ENCODE measurements at places on chromosomes 3 and 15. TPM values are rescaled to one million over a fixed set of nuclear protein-coding genes. Genes with fewer than 3 reads are reported as not detected.

Gene NME9
- 0.53 TPM for total RNA-seq

Gene SLC51B
- not detected for total RNA-seq

Gene PPP1R14D
- total RNA-seq = not detected

Gene SLC12A1
- total RNA-seq = not detected

Gene GRM2
- total RNA-seq = 0.48 TPM

Gene ANKUB1
- total RNA-seq = not detected

Gene RPL32
- total RNA-seq = 2,931 TPM

DNA sequence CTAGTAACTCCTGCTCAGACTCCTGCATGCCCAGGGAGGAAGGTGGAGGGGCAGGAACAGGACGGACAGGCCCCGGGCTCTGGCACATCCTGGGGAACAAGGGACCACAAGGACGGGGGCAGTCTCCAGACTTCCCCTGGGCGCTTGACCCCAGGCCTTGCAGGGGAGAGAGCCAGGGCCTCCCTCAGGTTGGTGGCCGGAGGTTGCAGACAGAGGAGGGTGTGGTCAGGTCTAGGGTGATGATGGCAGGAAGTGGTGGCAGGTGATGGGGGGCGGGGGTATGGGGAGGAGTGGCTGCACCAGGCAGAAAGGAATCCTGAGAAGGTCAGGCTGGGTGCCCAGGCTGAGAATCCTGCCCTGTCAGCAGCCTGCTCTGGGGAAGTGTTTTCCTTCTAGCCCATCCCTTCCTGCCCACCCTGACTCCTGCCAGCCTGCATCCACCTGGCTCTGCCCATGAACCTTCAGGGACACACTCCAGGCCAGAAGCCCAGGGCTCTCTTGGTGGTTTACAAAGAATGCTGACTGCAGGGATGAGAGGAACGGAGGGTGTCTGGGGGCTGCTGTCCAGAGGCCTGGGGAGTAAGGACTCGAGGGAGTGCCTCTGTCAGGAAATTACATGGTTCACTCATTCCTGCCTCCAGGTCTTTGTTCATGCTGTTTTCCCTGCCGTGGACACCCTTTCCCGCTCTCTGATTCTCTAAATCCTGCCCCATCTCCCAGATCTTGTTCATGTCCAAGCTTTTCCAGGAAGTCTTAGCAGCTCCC, 15.8 kb downstream of the LOXL1 start:
- DNase-seq = no peak
- H3K4me1 ChIP-seq = peaks cover 16% of the 10 kb centered on the region
- no peak overlapping the region for H3K4me3 ChIP-seq
- no peak overlapping the region for H3K27ac ChIP-seq
- no peaks in the 10 kb centered on the region for H3K27me3 ChIP-seq
- H3K36me3 ChIP-seq = no peaks in the 10 kb centered on the region

DNA sequence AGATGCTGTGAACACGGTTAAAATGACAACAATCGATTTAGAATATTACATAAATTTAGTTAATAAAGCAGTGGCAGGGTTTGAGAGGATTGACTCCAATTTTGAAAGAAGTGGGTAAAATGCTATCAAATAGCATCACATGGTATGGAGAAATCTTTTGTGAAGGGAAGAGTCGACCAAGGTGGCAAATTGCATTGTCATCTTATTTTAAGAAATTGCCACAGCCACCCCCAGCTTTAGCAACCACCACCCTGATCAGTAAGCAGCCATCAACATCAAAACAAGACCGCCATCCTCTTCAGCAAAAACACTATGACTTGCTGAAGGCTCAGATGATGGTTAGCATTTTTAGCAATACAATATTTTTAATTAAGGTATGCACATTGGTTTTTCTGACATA, 5.7 kb upstream of the CCR5 start:
- no peak overlapping the region for H3K4me3 ChIP-seq
- H3K4me1 ChIP-seq = peaks cover 41% of the 10 kb centered on the region
- peaks cover 58% of the 10 kb centered on the region for H3K27me3 ChIP-seq
- no peak overlapping the region for H3K27ac ChIP-seq
- DNase-seq = no peak

DNA sequence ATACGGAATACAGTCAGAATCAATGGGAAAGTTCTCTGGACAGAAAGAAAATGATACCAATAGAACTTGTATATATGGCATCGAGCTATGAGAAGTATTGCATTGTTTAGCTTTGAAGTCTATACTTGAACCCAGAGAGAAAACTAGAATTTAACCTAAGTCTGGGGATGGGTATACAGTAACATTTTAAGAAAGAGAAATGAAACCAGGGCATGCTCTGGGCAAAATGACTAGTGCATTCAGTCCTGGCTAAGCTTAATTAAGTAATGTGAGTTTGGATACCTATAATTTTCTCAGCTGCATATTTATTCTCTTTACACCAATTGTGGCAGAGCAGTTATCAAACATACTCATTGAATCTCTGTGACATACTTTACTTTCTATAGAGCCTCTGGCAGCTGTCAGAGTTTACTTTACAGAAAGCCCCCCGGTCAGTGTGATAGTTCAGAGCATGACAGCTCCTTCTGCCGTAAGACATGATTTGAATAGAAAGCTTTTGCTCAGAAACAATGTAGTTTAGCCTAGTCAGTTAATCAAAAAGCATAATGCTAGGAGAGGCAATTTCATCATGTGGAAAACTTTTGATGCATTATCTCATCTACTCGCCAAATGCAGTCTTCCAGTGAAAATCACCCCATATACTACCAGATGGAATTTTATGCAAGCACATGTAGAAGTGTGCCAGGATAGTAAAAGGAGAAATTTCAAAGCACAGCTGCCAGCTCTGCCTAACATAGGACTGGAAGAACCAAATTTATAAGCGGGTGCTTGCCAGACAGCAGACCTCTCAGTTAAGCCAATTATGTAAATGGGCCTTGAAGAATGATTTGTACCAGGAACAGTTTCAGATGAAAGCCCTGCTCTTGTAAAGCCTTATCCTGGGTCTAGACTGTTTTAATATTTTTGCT, 40.7 kb downstream of the OXSM start:
- no peak overlapping the region for H3K27ac ChIP-seq
- peaks cover 12% of the 10 kb centered on the region for H3K27me3 ChIP-seq
- H3K4me1 ChIP-seq = peaks cover 10% of the 10 kb centered on the region
- H3K4me3 ChIP-seq = no peak overlapping the region

DNA sequence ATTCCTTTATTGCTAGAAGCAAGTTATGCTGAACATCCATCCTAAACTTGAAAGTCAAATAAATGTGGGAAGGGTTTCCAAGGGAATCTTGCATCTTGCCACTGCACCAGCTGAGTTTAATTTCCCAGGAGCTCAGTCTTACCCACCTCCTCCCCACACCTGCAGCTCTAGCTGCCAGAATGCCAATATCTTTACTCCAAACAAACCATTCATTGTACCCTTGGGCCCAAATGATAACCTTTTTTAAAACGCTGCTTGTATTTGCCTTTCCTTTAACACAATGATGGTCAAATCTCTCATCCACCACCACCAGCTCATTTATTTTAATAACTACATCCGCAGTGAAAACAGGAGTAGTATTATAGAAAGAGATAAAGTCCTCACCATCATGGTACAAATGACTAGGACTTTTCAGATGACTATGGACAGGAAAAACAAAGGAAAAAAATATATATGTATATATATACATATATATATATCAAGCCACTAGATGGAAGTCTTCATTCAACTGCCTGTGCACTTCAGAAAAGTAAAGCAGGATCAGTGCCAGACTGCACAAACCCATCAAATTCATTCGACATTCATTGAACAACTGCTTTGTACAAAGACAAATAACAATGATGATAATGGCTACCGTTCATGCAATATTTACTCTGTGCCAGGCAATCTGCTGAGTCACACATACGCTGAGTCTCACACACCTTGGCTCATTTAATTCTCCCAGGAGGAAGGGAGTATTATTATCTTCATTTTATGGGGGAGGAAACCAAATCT, 44.0 kb downstream of the BFSP2 start:
- H3K27me3 ChIP-seq = no peaks in the 10 kb centered on the region
- H3K4me1 ChIP-seq = peaks cover 66% of the 10 kb centered on the region
- peaks cover 12% of the 10 kb centered on the region for H3K36me3 ChIP-seq
- no peak for DNase-seq

GRCh38 chr3:134511500-134511899, 25.6 kb downstream of the CEP63 start:
- no peak overlapping the region for H3K4me3 ChIP-seq
- H3K4me1 ChIP-seq = peaks cover 9% of the 10 kb centered on the region
- peaks cover 34% of the 10 kb centered on the region for H3K36me3 ChIP-seq
- DNase-seq = no peak
